ENCODE measurements at places on chromosomes 3 and 15. TPM values are rescaled to one million over a fixed set of nuclear protein-coding genes. Genes with fewer than 3 reads are reported as not detected.

CHST13 gene
- not detected for total RNA-seq

CHST2 gene
- total RNA-seq, result 3.4 TPM

MYL3 gene
- not detected for total RNA-seq

LDHAL6B gene
- total RNA-seq, result not detected

RBP2 gene
- not detected for total RNA-seq

POPDC2 gene
- under 0.01 TPM for total RNA-seq

CCDC13 gene
- total RNA-seq, result 1.1 TPM

UNC13C gene
- total RNA-seq, result not detected

FILIP1L gene
- total RNA-seq, result 74.7 TPM

SEC22C gene
- 44.1 TPM for total RNA-seq

AGTR1 gene
- total RNA-seq, result 2.9 TPM

KLHL40 gene
- total RNA-seq, result not detected

SCG3 gene
- not detected for total RNA-seq

CPN2 gene
- total RNA-seq, result not detected

EPB42 gene
- total RNA-seq, result not detected

ARID3B gene
- total RNA-seq, result 1.4 TPM

PTPRG gene
- 42.1 TPM for total RNA-seq

ACOX2 gene
- total RNA-seq, result 25.8 TPM

GOLGA8J gene
- not detected for total RNA-seq

RTP4 gene
- 2.0 TPM for total RNA-seq

NCBP2 gene
- total RNA-seq, result 59.9 TPM

PDZRN3 gene
- total RNA-seq, result 77.3 TPM

TAGLN3 gene
- total RNA-seq, result 0.74 TPM

SH2D7 gene
- total RNA-seq, result not detected

CHP1 gene
- total RNA-seq, result 85.9 TPM

CLDN18 gene
- not detected for total RNA-seq

BCHE gene
- 0.28 TPM for total RNA-seq

CX3CR1 gene
- not detected for total RNA-seq

RFX7 gene
- 3.0 TPM for total RNA-seq

KNSTRN gene
- 11.0 TPM for total RNA-seq

PRR20G gene
- not detected for total RNA-seq

WNT7A gene
- total RNA-seq, result under 0.01 TPM

NR1I2 gene
- not detected for total RNA-seq

TRH gene
- total RNA-seq, result not detected

TM4SF18 gene
- total RNA-seq, result 0.92 TPM

GOLGA8B gene
- 19.8 TPM for total RNA-seq

SPINK8 gene
- total RNA-seq, result not detected
